Memory B cell (primary cell): ENCODE measurements at places on chromosomes 11 and 22.

- no peak for DNase-seq
These were observed 19.1 kb downstream of the RFPL2 start for GRCh38 chr22:32185821-32186220.

DNA sequence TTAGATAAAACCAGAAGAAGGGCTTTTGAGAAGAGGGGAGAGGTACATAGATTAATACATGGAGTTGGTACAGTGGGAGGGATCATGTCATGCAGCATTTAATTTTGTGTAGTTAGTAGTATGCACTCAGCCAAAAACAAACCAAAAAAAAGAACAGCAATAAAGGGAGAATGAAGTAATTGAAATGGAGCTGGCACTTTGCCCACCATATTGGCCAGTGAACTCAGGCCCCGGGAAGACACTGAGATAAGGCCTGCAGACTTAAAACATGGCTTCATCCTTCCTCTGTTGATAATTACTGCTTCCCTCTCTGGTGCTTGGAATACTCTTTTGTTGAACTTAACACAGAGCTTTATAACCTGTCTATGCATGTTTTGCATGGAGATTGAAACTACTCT, 3.1 kb downstream of the PANX1 start:
- DNase-seq = no peak

DNA sequence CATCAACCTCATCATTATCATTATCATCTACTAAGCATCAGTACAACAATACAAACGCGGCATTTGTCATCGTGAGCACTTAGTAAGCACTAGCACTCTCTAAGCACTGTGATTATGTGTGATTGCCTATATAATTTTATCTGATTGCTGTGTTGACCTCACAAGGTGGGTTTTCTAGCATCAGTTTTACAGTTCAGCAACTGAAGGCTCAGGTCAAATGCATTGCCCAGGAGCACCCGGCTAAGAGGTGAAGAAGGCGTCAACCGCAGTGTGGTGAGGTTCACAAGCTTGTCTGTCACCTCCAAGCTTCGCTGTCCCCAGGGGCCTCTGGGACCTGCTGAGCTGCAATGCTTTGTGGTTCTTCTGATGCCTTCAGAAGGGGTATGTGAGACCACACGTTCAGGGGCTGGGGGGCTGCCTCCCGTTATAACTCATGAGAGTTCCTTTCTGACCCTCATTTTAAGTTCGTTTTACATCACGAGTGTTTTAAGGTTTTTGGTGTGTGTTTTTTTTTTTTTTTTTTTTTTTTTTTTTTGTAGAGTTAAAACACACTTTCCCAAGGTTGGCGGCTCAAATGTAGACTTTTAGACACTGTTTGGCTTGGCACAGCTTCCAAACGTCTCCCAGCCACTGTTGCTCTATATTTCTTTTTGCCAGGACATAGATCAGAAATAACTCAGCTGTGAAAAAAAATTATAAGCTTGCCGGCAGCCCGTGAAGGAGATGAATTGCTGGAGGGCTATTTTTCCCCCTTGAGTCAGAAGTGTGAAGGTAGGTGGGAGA, 33.8 kb upstream of the SCUBE1 start:
- no peak for DNase-seq

DNA sequence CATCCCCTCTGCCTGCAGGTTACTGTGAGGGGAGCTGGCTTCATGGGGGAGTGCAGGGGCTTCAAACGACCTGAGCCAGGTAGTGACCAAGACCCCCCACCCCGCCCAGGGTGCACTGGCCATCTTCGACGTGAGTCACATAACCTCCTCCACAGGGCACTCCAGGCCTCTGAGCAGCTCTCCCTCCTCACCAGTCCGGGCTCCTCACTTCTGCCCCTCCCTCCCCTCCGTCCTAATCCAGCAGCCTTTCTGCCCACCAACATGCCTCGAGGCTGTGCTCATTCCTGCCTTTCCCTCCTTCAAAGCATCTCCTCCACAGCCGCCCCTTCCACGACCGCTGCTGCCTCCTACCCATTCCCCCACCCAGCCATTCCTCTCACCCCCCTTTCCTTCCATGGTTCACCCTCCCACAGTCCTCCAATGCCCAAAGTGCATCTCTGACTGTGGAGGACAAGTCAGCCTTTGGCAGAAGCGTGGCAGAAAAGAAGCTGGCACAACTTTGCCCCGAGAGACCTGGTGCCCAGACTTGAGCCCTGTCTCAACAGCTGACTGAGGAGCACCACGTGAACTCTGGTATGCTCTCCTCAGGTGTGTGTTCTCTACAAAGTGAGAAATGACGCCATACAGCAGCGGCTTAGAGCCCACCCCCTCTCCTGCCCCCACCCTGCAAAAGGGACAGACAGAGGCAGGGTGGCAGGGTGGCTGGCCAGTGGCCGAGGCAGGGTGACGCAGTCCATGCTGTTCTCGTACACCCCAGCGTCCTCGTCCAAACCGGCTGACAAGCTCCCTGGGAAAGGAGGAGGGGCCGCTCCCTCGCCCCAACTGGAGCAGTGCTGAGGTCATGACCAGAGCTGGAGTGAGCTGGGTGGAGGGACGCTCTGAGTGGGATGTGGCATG, 30.4 kb downstream of the OPCML start:
- DNase-seq = no peak

DNA sequence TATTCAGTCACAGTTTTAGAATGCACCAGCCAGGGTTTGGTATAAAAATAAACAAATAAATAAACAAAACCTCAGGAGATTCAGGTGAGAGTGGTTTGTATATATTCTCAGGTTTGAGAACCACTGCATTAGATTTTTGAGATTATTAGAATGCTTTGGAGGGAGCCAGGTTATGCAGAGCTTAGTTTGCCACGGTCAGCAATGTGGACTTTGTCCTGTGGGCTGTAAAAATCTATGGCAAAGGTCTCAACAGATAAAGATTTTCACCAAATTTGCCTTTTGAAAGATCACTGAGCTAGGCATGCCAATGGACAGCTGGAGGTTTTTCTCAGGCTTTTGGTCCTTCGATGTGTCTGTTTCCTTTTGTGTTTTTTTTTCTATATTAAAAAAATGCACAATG, 650.1 kb upstream of the RAG2 start:
- DNase-seq = no peak

DNA sequence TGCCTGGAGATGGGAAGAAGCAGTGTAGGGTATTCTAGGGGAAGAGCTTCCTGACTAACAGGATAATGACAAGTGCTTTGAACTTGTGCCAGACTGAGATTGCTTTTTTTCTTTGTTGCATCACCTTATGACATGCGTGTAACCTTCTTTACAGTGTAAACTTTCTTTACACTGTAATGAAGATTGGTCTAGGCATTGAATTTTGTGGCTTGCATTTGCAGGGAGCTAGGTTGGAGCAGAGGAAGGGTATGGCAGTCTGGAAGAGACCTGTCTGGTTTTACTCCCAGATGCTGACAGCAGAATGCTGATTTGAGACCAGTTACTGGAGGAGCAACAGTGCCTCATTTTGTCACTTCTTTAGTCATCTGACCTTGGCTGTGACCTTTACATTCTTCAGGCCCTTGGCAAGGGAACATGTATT, 5.6 kb downstream of the DDB2 start:
- no peak for DNase-seq

GRCh38 chr11:9905960-9906791, 242.3 kb downstream of the SWAP70 start:
- DNase-seq = no peak

GRCh38 chr11:123193742-123194141, 1.3 kb downstream of the CLMP start:
- DNase-seq = no peak

DNA sequence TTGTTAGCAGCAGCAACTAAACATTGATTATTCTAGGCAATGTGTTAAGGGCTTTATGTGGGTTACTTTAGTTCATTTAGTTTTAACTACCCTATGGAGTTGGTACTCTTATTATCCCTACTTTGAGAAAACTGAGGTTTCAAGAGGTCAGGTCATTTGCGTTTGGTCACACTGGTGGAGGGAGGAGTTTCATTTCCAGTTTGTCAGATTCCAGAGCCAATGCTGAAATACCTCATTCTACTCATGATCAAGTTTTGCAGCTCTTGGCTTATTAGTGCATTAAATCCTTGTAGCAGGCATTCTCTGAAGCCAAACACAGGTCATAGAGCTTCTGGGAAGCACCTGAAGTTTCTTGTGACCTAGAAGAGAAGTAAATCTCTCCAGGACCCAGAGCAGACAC, 24.1 kb upstream of the POGLUT3 start:
- no peak for DNase-seq

DNA sequence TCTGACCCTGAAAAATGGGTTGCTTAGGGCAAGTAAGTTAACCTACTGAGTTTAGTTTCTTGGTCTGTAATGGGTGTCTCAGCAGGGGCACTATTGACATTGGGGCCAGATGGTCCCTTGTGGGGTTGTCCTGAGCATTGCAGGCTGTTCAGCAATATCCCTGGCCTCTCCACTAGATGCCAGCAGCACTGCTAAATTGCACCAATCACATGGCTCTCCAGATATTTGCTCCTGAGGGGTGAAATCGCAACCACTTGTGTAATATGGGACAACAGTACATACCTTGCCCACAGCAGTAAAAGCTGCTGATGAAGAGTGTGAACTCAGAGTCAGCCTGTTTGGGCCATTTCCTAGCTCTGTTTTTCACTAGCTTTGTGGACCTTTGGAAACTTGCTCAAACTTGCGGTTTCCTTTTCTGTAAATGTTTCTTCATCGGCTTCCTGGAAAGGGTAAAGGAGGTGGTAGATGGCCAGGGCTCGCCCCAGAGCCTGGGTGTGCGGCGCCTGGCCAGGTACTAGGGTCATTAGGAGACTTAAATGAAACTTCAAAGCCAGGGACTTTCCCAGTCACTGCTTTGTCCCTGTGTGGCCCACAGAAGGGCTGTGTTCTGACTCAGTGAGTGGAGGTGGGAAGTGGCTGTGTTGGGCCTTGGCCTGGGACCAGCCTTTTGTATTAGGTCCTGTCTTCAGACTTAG, 13.0 kb downstream of the NCF4 start:
- DNase-seq = no peak

DNA sequence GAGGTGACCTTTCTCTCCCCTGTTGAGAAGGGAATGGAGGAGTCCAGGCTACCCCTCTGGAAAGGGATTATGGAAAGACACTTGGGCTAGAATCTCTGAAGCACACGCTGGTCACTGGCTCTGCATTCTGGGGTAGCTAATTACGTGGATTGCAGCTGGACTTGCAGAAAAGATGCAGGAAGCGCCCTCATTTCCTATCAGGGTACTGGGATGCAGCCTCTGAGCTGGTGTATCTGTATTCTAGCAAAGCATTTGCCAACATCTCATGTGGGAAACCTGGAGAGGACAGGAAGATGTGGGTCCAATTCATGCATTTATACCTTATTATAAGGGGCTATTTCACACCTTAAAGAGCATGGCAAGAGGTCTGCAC, 44.3 kb downstream of the CD82 start:
- no peak for DNase-seq

DNA sequence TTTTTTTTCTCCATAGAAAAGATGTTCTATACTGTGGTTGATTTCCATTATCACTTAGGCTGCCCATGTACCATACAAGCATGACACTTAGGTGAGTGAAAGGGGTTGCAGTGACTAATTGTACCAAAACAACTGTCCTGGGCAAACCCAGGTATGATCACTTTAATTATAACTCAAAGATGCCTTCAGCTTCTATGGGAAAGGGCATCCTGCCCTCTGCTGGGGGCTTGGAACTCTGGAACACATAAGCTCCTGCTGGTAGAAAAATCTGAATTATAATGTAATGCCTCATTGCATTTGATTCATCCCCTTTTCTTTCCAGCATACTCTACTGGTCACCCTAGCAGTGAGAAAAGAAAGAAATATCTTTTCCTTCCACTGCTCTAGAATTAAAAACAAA, 206.3 kb downstream of the DDX10 start:
- no peak for DNase-seq

DNA sequence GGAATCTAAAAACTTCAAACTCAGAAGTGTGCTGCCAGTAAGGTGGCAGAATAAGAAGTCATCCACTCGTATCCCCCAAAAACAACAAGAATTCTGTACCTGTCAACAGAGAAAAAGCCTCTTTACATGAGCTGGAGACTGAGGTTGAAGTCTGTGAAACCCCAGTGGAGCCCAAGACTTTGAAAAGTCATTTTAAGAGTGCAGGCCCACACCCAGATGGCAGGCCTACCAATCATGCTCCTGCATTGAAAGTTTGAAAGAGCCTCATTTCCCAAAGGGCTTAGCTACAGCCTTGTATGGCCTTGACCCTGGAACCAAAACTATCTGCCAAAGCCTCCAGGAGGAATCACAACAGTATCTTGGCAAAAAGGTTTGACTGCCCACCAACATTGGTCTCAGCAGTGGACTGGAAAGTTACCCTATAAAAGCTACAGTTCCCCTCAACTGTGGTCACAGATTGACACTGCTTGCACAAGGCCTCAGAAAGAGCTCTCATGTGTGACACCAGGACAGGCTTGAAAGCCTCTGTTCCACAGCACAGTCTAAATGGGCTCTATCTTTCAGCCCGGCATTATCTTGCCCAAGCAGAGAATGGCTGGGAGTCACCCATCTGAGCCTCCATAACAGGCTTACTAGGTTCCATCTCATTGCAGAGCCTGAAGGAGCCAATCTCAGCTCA, 47.7 kb downstream of the SLC22A9 start:
- DNase-seq = no peak

GRCh38 chr22:19394274-19395050, 37.1 kb downstream of the HIRA start:
- DNase-seq = no peak

DNA sequence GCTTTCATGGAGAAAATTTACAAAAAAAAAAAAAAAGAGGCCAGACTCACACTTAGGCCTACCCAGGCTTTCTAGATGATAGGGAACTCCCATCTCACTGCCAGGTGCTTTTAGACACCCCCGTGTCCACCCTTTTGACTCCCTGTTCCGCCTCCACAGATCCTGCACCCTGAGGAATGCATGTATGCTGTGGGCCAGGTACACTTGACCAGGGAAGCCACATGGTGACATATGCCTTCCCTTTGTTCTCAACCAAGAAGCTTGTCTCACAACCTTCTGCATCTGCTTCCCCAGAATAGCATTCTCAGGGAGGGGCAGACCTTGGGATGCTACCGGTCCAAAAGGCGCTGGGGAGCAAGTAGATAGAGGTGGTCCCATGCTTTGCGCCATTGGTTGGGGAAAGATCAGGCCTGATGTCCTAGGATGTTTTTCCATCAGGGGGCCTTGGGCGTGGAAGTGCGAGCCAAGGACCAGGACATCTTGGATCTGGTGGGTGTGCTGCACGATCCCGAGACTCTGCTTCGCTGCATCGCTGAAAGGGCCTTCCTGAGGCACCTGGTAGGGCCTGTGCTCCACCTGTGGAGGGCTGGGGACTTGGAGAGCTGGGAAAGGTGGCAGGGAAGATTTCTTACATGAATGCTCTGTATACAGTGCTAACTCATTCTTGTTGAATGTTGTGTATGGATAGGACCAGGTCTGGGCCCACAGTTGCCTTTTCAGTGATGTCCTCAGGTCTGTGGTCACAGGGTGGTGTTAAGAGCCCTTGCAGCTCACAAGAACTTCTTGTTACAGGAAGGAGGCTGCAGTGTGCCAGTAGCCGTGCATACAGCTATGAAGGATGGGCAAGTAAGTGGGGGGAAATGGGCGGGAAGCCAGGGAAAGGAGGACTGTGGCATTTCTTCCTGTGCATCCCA, 7.5 kb downstream of the HMBS start:
- no peak for DNase-seq

DNA sequence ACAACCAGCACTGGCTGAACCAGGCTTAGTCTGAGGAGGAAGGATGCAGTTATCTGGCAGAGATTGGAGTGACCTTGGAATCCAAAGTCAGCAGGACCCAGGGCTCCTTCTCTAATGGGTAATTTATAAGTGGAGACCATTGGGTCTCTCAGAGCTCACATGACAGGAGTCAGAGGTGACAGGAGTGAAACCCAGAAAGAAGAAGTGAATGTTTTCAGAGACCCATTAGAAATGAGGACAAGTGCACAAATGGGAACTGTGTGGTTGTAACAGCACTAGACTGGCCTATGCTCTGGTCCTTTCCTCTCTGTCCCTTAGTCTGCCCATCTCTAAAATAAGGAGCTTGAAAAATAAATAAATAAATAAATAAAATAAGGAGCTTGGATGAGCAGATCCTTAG, 107.4 kb downstream of the SERGEF start:
- no peak for DNase-seq
